PC-9 (cell line): ENCODE measurements at places on chromosomes 16 and 17. TPM values are rescaled to one million over a fixed set of nuclear protein-coding genes. Genes with fewer than 3 reads are reported as not detected.

DNA sequence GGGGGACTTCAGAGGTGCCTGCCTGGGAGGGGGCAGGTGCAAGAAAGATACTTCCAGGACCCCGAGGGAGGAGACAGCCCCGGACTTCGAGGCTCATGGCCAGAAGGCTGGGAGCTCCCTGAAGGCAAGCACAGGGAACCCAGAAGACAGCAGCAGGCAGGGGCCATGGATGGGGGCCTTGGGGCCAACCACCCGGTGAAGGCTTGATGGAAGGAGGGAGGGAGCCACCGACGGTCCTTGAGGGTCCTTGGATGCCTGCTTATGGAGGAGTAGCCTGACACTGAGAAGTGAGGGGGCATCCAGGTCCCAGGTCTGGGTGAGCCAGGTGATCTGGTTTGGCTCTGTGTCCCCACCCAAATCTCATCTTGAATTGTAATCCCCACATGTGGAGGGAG lies 89.7 kb downstream of the SEC14L1 start:
- H3K27me3 ChIP-seq = no peaks in the 10 kb centered on the region
- no peaks in the 10 kb centered on the region for H3K4me1 ChIP-seq
- no peaks in the 10 kb centered on the region for H3K36me3 ChIP-seq
- no peak for DNase-seq
- no peak overlapping the region for H3K27ac ChIP-seq
- H3K4me3 ChIP-seq = no peak overlapping the region

GRCh38 chr17:4913994-4914393 lies 11.1 kb upstream of the CHRNE start:
- DNase-seq = no peak
- peaks cover 10% of the 10 kb centered on the region for H3K4me1 ChIP-seq
- H3K4me3 ChIP-seq = no peak overlapping the region
- no peaks in the 10 kb centered on the region for H3K27me3 ChIP-seq

DNA sequence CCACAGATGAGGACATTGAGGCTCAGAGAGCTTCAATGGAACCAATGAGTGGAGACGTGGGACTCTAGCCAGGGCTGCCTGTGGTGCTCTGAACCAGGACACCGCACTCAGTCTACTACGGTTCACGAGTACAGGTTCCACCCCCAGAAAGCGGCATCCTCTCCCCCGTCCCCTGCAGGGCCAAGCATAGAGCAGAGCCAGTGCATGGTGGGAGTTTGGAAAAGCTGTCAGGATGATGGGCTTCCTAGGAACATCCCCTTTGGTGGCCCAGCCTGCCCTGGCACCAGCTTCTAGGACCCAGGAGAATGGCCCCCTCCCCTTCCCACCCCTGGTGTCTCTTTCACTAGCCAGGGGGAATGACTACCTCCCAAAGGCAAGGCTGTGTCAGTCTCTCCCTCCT lies 8.4 kb downstream of the ZNF319 start:
- H3K4me1 ChIP-seq = peaks cover 53% of the 10 kb centered on the region
- H3K27ac ChIP-seq = peak overlapping the region; percentile 96
- H3K27me3 ChIP-seq = no peaks in the 10 kb centered on the region
- H3K36me3 ChIP-seq = peaks cover 8% of the 10 kb centered on the region; the same call in 1 of the 2 replicates

DNA sequence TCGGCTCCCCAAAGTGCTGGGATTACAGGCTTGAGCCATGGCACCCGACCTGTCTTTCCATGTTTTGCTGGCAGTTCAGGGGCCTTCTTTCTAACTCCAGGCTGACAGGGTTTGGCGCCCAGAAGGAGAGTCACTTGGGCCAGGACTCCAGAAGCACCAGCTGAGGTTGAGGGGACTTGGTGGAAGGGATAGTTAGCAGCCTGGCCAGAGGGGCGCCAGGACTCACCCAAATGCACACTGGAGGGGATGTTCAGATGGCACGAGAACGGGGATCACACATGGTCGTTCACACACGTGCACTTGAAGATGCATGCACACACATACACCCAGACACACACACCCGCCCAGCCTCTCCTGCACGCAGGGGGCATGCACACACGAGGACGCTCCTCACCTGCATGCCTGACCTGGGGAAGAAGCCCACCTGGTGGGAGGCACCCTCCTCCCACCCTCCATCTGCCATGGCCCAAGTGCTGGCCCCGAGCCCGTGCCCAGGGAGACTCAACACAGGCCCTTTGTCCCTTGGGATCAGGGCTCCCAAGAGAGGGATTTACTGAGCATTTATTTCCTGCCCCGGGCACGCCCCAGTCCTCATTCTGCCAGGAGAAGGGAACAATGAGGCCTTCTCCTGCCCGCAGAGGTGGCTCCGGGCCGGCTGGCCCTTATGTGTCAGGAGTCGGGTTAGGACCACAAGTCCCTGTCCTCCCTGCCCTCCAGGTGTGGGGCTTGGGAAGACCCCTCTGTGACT lies 2.3 kb upstream of the PRSS21 start:
- peaks cover 32% of the 10 kb centered on the region for H3K4me1 ChIP-seq
- H3K27me3 ChIP-seq = 0 out of 2 replicates have a peak, but pooled peaks cover 3% of the 10 kb centered on the region
- DNase-seq = no peak
- no peak overlapping the region for H3K4me3 ChIP-seq
- H3K27ac ChIP-seq = no peak overlapping the region

The MYH1 gene
- not detected in 2 replicates for total RNA-seq

- H3K4me1 ChIP-seq = no peaks in the 10 kb centered on the region
- H3K27me3 ChIP-seq = no peaks in the 10 kb centered on the region
- no peaks in the 10 kb centered on the region for H3K36me3 ChIP-seq
- no peak overlapping the region for H3K4me3 ChIP-seq
- no peak overlapping the region for H3K27ac ChIP-seq
- no peak for DNase-seq
Observed at GRCh38 chr17:2904135-2904534, 107.9 kb downstream of the RAP1GAP2 start.

DNA sequence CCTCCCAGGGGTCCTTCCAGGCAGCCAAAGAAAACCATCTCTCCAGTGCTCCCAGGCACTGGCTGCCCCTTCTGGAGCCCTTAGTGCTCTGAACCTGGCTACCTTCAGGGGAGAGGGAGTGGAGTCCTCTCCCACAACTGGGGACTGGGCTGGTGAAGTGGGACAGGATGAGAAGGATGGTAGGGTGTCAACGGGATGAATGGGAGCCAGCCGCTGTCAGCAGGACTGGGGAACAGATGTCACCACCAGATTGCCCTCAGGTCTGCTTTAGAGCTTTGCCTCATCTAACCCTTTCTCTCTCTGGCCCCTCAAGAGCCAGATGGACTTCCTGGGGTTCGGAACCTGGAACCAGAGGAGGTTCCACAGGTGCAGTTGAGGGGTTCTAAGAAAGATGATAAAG lies 488 bp upstream of the SEBOX start:
- peaks cover 10% of the 10 kb centered on the region for H3K4me1 ChIP-seq
- H3K36me3 ChIP-seq = peaks cover 7% of the 10 kb centered on the region; the same call in 1 of the 2 replicates
- DNase-seq = no peak
- no peaks in the 10 kb centered on the region for H3K27me3 ChIP-seq
- no peak overlapping the region for H3K4me3 ChIP-seq

The SCARF1 gene
- 2.2 and 2.7 TPM in 2 replicates for total RNA-seq

DNA sequence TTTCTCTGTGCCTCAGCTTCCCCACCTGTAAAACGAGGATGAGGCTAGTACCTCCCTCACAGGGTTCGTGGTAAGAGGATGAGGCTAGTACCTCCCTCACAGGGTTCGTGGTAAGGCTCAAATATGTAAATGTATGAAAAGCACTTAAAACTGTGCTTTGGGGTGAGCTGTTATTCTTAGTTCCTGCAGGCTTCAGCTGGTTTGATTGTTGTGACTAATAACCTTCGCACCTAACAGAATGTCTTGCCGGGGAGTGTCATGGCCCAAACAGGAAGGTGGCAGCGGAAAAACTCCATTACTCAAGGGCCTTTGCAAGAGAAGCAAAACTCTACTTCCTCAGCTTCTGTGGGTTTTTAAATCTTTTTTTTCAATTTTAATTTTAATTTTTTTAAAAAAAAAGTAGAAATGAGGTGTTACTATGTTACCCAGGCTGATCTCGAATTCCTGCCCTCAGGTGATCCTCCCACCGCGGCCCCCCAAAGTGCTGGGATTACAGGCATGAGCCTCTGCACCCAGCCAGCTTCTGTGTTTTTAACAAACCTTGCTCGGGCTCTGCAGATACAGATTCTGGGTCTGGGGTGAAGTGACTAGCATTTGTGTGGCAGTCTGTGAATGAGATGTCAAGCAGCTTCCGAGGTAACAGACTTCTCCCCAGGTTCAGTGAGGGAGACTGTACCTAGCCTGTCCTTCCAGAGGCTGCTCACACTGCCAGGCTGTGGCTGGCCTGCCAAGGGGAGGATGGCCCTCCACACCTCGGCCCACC lies 103.0 kb downstream of the RAB11FIP4 start:
- peaks cover 80% of the 10 kb centered on the region for H3K4me1 ChIP-seq
- no peaks in the 10 kb centered on the region for H3K36me3 ChIP-seq
- no peaks in the 10 kb centered on the region for H3K27me3 ChIP-seq

- no peak for DNase-seq
- H3K27ac ChIP-seq = no peak overlapping the region
- H3K4me3 ChIP-seq = no peak overlapping the region
- no peaks in the 10 kb centered on the region for H3K27me3 ChIP-seq
Observed at GRCh38 chr16:82926500-82926899, 299.7 kb downstream of the CDH13 start.
